ENCODE measurements at places on chromosomes 16 and 17.

DNA sequence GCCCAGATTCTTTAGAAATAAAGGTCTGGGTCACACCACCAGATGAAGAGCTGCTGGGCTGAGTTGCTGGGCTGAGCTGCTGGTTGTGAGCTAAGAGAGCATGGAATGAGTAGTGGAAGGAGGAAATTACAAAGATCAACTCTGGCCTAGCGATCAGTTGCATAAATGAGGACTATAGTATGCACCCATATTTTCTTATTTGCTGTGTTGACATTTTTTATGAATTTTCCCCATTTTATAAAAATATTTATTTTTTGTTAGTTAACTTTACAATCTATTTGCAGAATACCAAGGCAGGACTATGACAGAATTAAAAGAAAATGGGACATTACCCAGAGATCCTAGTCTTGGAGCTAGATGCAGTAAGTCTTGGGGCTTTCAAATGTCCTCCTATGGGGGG, 23.6 kb upstream of the SLC13A2 start:
- no peak for DNase-seq

DNA sequence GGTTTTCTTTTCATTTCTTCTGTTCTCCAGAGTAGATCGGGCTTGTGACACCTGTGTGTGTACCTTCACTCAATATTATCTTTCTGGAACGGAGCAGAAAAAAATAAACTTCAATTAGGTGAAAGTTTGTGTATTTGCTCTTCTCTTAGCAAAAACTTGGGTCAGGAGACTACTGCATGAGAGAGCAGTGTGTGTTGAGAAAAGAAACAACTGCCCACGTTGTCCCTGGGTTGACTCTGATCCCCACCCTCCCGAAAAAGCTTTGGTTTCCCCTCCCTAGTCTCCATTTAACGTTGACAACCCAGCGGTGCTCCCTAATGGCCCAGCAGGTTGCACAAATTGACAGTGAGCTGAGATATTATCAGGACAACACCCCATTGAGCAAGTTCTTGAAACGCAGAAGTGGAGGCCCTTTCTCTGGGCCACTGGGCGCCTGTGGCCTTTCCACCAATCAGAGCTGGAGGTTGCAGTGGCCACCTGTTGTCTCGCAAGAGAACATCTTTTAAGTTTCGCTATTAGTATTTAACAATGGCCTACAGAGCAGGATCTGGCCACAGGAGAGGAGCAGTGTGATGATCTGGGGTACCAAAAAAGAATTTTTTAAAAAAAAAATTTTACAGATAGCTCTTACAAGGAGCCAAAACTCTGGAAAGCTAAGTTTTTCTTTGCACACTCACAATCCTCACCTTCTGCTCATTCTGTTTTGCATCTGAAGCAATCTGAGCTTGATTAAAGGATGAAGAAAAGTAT, 1.5 kb upstream of the TOX3 start:
- no peak for DNase-seq

DNA sequence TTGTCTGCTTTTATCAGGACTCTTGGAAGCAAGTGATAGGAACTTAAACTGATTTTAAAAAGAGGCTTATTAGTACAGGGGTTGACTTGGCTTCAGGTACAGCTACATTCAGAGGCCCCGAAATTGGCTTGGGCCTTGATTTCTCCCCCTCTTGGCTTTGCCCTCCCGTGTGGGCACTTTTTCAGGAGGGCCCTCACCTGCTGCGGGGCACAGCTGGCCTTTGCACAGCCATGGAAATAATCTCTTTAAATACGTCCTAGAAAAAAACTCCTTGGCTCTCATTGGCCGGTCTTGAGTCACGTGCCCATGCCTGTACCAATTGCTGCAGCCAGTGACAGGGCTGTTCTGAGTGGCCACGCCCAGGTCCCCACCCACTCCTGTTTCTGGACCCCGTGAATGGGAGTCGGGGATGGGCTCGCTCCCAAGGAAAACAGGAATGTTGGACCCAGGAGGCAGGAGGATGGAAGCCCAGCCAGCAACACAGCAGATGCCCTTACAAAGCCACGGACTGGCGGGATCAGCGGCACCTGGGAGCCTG, 15.0 kb downstream of the CA5A start:
- no peak for DNase-seq

GRCh38 chr16:51666074-51666473, 515.0 kb upstream of the SALL1 start:
- DNase-seq = no peak

GRCh38 chr17:49850218-49850610, 2.3 kb upstream of the TAC4 start:
- DNase-seq = no peak

- DNase-seq = no peak
Measured at GRCh38 chr17:77506371-77506991, 365.7 kb downstream of the SEC14L1 start.

DNA sequence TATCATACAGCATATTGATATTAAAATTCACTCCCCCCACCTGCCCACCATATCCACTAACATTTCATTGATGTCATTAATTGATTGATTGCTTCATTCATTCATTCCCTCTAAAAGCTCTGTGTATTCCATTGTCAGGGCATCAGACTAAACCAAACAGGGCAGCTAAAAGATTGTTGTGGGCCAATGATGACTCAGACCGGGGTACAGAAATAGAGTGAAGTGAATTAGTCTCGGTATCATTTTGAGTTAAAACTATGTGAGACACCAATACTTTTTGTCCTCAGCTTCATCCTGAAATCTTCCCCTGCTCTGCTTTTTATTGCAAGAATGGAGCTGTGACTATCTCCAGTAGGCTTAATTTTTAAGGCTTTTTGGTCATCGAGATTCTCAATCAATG, 868.3 kb downstream of the CDH11 start:
- DNase-seq = no peak

DNA sequence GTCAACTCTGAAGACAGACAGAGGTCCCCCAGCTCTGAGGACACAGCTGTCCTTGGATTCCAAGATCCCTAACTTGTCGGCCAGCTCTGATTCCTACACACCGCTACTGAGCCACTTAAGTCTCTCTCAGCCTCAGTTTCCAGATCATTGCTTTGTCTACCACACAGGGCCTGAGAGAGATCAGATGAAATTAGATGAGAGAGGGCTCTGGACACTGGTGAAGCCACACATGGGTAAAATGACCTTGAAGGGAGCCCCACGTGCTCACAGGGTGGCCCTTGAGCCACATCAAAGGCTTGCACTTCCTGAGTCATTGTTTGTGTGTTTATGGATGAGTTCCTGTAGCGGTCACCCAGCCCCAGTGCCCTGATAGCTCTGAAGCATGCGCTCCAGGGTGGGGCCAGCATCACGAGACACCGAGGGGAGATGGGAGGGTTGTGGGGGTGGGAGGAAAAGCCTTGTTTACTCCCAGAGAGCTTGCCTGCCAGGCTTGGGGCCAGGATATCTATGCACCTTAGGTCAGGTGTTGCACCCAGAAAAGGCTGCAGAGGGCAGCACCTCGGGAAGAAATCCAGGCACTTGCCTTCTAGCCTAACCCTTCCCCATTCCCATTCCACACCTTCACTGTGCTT, 32.7 kb upstream of the SLC6A2 start:
- DNase-seq = no peak

- no peak for DNase-seq
Measured at GRCh38 chr17:74214484-74215341, 1.3 kb downstream of the TTYH2 start.

DNA sequence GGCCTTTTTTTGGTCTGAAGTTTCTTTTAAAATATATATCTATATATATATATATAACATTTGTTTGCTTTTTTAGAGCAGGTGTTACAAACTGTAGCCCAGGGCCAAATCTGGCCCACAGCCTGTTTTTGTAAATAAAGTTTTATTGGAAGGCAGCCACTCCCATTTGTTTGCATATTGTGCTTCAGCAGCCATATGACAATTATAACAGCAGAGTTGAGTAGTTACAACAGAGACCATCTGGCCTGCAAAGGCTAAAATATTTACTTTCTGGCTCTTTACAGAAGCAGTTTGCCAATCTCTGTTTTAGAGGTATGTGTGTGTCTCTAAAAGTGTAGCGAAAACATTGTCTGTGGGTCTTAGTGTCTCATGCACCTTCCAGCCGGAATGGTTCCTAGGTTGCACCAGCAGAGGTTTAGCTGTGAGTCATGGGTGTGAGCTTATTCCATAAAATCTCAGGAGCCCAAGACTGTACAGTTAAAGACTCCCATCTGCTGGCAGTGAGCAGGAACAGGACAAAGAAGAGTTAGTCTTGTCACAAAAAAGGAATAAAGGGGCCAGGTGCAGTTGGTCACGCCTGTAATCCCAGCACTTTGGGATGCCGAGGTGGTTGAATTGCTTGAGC, 23.8 kb downstream of the LCMT1 start:
- no peak for DNase-seq

- DNase-seq = no peak
Measured at GRCh38 chr17:4554441-4554996, 665 bp downstream of the MYBBP1A start.

DNA sequence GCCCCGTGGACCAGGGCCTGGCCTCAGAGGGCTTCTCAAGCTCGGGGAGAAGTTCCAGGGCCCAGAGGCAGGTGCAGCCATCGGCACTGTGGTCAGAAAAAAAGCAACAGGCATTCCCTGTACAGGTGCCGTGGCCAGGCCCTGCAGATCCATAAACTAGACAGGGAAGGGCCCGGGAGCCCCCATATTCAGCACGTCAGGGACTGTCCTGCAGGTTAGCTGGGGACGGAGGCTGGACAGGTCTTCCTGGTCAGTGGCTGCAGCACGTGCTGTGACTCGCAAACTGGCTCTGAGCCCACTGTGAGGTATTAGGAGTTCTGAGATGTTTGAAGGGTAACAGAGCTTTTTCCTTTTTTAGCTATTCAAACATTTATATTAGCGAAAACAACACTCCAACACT, 15.0 kb upstream of the C16orf95 start:
- no peak for DNase-seq

DNA sequence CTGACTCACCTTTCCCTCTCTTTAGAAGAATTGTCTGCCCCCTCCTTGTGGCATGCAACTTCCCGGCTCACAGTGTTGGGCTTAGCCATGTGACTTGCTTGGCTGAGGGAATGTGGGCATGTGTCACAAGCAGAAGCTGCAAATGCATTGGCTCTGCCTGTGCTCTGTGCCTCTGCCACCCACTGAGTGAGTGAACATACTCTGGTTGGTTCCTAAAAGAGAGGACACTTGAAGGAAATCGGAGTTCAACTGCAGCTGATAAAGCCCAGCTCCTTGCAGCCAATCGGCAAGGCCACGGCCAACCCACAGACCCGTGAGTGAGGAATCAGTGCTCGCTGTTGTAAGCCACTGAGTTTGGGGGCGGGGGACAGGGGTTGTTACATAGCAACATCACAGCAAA, 10.9 kb upstream of the GINS2 start:
- DNase-seq = no peak

- no peak for DNase-seq
Measured at GRCh38 chr16:31092330-31092729, 2.3 kb downstream of the VKORC1 start.

GRCh38 chr16:896261-897199, 74.3 kb downstream of the LMF1 start:
- DNase-seq = no peak

- DNase-seq = no peak
Measured at GRCh38 chr17:73255671-73256181, 6.0 kb downstream of the CPSF4L start.

- DNase-seq = no peak
Measured at GRCh38 chr16:54878301-54878700, 52.4 kb upstream of the IRX5 start.

- no peak for DNase-seq
Measured at GRCh38 chr17:31875081-31875480, 16.0 kb upstream of the COPRS start.

GRCh38 chr16:22053921-22054341, 38.4 kb upstream of the VWA3A start:
- no peak for DNase-seq

GRCh38 chr17:18004345-18004744, 31.7 kb downstream of the DRC3 start:
- no peak for DNase-seq

GRCh38 chr17:41695954-41696757, 7.5 kb downstream of the EIF1 start:
- DNase-seq = peak; percentile 54

GRCh38 chr16:69867784-69868560, 83.2 kb upstream of the CLEC18A start:
- DNase-seq = no peak

DNA sequence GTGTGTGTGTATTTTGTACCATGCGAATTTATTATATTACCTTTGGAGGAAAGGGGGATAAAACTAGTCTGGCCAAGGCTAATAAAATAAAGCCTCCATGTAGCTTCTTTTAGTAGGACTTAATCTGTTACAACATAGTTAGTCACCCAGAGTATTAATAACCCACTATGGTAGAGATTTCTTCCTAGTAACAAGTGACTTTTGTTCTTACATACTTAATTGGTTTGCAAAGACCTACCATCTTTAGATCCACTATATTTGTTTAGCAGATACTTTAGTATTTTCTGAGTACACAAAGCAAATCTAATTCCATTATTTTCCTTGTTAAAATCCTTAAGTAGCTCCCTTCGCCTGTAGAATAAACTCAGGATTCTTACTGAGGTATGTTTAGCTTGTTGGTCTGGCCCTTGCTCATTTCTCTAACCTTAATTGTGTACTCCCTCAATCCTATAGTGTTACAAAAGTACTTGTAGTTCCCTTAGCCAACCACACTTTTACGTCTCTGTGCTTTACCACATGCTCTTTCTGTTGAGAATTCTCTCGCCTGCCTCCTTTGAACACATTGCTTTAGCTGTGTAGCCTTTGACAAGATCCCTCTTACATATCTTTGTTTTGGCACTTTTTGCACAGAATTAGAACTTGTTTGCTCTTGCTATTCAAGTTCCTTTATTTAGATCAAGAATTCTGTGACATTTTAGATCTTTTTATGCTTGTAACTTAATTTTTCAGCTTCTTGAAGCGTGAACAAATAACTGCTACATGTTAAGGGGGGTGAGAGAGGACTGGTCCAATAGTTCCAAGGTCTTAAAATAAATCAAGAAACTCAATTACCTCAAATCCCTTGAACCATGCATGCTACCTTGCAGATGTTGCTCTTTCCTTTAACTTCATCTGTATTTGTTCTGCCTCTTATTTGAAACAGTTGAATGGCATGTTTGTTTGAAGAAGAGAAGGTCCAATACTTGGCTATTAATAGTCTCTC, 23.8 kb downstream of the CLTC start:
- DNase-seq = no peak

GRCh38 chr16:78137782-78138616, 38.5 kb downstream of the WWOX start:
- DNase-seq = no peak

- no peak for DNase-seq
Measured at GRCh38 chr17:13509527-13509926, 92.2 kb downstream of the HS3ST3A1 start.

DNA sequence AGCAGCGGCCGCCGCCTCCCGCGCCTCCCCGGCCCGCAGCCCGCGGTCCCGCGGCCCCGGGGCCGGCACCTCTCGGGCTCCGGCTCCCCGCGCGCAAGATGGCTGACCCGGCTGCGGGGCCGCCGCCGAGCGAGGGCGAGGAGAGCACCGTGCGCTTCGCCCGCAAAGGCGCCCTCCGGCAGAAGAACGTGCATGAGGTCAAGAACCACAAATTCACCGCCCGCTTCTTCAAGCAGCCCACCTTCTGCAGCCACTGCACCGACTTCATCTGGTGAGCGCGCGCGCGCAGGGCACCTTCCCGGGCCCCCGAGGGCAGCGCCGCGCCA, 258 bp downstream of the PRKCB start:
- peak; percentile 23 for DNase-seq

GRCh38 chr17:7341842-7342241, 5.5 kb downstream of the ACAP1 start:
- DNase-seq = no peak

GRCh38 chr17:36132421-36132831, 28.8 kb downstream of the CCL4 start:
- no peak for DNase-seq
